ENCODE measurements at places on chromosomes 6 and 20.

GRCh38 chr6:143376861-143377260 lies 73.6 kb downstream of the ADAT2 start:
- no peak for DNase-seq

DNA sequence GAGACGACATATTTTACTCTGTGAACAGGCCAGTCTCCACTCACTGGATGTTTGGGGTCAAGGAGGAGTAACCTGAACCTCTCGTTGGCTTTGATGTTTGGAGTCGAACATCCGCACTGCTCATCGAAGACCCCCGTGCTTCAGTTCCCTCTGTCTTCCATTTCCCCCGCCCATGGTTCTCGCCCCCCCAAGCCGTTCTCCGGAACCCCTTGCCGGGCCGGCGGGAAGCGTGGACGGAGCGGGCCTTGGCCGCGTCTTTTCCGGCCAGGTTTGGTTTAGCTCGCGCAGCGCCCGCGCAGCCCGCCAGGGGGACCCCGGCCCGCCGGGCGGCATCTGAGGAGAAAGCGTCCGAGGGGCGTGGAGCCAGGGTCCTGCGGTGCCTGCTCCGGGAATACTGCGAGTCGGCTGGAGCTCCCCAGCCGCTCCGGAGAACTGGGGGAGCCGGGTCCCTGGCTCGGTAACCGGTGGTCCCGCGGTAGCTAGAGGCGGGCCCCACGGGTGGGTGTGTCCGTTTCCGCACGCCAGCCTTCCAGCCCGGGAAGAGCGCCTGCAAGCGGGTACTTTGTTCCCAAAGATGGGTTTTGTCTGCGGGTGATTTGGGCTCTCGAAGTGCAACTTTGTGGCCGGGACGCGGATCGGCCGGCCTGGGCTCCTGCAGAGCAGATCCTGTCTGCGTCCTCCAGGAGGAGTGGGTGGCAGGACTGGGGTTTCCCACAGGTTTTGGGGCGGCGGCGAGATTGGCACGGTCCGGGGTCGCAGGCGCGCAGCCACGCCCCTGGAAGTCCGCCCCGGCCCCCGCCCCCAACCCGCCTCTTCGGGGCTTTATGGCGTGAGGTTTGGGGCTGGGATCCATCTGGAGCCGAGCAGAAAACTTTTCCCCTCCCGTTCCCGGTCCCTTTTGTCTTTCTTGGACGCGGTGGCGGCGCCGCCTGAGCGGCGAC lies at the start of gene TMEM200A:
TSS of gene TMEM200A (plus strand) at position 852 of the 941 bp plus-strand sequence. CDS start 74,406 bp downstream, outside the sequence.
- no peak for DNase-seq

GRCh38 chr6:118283766-118284165 lies 264.3 kb upstream of the PLN start:
- DNase-seq = peak; percentile 22

GRCh38 chr20:25229486-25230165 lies 18.3 kb upstream of the PYGB start:
- no peak for DNase-seq

- no peak for DNase-seq
Measured at GRCh38 chr6:88134575-88134974, 31.6 kb downstream of the CNR1 start.

GRCh38 chr6:147105786-147106185 lies 98.4 kb upstream of the STXBP5 start:
- no peak for DNase-seq

DNA sequence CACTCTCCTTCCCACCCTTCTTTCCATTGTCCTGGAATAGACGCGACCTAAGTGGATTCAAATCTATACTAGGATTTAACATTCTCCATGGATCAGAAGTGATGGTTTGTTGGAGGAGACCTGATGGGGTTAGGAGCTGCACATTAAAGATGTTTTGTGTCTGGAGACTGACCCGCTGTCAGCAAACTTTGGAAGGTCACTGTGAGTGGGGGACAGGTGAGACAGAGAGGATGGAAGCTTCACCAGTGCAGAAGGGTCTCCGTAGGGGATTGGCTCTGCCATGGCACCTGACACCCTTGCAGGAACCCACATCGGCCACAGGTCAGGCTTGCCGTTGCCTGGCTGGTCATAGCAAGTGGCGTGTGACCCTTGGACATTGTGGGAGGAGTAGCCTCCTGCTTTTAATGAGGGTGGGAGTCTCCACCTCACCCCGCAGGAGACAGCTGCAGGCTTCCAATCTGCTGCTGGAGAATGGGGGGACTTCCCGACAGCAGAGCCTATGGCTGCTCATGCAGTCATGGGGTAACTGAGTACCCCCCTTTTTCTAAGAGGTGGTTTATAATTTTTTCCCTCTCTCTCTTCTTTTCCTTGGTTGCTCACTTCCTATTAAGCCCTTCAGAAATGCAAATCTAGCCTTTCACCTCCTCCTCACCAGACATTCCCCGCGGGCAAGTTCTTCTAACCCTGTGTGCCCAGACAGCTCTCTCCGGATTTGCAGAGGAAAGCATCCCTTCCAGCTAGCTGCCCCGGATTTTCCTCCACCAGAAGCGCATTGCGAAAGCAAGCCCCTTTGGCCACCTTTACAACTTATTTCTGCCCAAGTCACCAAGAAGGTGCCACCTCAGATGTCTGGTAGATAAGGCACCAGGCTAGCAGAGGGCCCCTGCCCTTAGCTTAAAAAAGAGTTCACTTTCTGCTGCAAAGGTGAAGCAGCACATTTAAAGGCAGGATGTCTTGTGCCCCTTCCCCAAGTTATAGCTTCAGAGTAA lies 53.5 kb downstream of the DACT2 start:
- DNase-seq = no peak

- DNase-seq = no peak
Measured at GRCh38 chr6:25010176-25010575, 74.4 kb upstream of the RIPOR2 start.

GRCh38 chr6:51099201-51099600 lies 280.5 kb downstream of the TFAP2B start:
- no peak for DNase-seq

GRCh38 chr6:104526376-104526775 lies 333.3 kb downstream of the HACE1 start:
- no peak for DNase-seq

DNA sequence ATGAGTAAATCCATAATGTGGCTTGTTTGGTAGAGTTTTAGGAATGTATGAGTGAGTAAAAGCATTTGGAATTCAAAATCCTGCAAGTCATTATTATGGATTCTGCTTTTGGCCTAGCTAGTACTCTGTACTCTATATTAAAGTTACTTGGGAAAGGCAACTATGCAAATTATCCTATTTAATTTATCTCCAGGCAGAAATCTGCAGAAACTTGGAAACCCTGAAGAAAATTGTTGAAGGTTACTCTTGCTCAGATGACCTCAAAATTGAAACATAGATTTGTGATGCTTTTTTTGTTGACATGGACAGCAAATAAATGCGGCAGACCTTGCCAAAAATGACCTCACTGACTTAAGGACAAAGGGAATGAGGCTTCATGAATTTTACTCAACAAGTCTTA lies 477.1 kb upstream of the EYS start:
- DNase-seq = no peak

DNA sequence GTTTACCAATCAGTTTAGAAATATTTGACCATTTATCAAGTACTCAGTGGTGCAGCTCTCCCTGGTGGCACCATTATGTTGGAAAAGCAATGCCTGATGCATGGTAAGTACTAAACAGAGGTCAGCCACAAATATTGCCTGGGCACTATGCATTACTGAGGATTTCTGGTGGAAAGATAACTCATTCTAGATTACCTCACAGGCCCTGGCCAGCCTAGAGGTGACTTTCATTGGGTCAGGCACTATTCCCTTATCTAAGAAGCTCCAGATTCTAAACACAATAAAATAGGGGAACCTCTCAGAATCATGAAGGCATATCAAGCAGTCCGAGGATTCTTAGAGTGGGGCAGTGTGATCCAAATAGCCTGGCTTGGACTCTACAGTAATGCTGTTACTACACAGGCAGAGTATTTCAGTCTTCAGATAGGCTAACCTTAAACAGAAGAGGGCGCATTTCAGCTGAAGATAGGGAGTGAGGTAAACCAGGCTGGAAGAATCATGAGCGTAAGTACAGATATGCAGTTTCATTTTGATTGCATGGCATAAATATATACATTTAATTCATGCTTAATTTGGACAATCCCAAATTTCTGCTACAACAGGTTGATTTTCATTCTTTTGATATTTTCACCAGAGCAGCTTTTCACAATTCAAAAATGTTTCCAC lies 12.1 kb downstream of the LGSN start:
- no peak for DNase-seq

- no peak for DNase-seq
Measured at GRCh38 chr6:25178336-25179035, 100.7 kb upstream of the CARMIL1 start.

DNA sequence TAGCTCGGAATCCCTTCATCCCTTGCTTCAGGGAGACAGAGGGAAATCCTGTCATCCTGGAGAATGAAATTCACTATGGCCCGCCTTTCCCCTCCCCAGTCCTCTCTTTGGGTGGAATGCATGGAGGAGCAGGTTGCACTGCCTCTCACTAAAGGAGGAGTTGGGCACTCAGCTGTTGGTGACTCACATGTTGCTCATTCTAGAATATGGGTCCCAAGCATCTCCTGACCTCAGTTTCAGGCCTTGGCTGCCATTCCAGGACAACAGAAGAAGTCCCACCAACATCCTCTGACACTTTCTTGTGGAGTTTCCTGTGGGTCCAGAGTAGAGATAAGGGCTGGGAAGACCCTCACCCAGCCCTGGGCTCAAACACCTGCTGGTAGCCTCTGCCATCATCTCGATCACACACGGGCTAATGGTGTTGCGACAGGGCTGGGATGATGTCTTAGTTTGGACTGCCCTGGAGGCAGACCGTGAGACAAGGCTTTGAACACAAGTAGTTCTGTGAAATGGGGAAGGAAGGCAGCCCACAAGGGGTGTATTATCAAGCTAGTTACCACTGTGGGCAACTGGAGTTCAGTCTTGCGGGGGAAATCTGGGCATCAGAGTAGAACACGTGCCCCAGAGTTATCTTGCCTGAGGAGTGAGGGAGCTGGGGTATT lies 52.4 kb upstream of the RNF24 start:
- no peak for DNase-seq

GRCh38 chr6:24759718-24760117 lies 15.0 kb upstream of the GMNN start:
- no peak for DNase-seq

GRCh38 chr6:128655978-128656498 lies 135.6 kb upstream of the PTPRK start:
- DNase-seq = no peak

DNA sequence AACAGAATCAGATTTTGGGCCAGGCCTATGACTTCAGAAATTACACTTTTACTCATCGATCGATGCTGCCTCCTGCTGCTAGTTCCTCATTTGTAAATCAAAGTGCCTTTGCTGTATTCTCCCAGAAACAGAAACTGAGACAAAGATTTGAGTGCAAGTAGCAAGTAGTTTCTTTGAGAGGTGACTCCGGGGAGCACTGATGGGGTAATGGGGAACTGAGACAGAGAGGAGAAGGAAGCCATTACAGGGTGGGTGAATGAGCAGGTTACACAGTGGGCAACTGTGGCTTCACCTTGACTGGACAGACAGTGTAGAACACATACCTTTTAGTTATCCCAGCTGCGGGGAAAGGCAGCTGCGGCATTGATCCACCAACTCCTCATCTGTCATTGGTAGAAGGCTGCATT lies 9.7 kb upstream of the CD40 start:
- no peak for DNase-seq

DNA sequence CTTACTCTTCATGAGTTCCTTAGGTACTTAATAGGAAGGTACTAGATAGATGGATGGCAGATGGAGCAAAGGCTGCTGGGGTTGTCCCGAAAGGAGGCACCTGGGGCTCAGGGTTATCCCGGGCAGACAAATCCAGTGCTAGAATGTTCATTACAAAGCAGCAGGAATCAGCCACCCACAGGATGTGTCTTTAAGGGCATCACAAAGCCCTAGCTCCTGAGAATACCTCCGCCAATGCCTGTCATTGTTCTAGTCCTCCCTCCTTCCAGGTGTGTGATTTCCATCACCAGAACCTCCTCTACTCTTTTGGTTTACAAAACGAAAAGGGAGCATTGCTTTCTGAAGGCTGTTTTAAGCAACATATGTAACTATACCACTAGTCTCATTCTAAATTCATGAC lies 138.1 kb downstream of the KIF6 start:
- DNase-seq = no peak

GRCh38 chr6:158633127-158633526 lies 11.4 kb downstream of the DYNLT1 start:
- DNase-seq = no peak

- no peak for DNase-seq
Measured at GRCh38 chr20:60137657-60138245, 179.5 kb downstream of the CDH26 start.

DNA sequence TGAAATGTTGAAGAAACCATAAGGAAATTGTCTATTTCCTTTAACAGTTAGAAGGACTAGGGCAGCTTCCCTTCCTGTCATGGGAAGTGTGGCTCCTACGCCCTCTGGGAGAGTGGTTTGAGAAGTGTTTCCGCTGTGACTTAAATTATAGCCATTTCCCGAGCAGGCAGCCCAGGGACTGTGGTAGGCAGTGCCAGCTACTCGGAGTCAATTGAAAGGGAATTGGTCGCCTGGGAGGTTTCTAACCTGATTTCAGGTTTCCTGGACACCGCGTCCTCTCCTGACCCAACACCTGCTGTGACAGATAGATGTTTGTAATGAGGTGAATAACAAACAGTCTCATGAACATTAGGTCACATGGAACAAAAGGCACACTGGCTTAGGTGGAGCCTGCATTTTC lies 256.1 kb upstream of the PLCB4 start:
- peak; percentile 84 for DNase-seq

DNA sequence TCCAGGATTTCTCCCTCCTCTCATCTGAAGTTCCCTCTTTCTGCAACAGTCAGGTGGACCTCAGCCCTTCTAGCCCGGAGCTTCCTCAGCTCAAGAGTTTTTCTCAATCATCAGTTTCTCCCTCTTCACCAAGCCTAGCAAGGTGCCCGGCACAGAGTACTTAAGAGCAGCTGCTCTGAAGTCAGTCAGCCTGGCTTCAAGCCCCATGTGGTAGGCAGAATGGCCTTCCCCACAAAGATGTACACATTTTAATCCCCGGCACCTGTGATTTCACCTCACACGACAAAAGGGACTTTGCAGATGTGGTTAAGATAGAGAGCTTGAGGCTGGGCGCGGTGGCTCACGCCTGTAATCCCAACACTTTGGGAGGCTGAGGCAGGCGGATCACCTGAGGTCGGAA lies 15.1 kb upstream of the RBPJL start:
- no peak for DNase-seq

DNA sequence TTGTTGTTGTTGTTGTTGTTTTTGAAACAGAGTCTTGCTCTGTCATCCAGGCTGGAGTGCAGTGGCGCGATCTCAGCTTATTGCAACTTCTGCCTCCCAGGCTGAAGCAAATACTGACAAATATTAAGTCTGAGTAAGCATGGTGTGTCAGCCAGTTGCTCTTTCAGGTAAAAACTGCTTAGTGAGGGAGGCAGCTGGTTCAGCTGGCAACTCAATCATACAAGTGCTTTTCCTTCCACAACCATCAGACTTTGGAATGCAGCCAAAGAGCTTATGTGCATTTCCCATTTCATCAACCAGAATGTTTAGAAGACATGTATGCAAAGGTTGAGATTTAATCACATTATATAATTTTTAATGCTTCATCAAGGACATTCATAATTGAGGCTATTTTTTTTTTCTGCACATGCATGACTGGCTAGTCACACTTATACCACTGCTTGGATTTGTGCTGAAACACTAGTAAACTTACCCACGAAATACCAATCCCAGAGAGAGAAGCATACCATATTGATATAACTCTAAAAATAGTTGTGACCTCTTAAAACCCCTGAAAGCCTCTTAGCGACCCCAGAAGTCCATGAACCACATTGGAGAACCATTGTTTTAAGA lies 56.0 kb downstream of the CLIC5 start:
- DNase-seq = peak; percentile 9

Data from NCI-H2081 treated with DMSO at 0.1 percent for 48 hours (cell line).